ENCODE measurements at places on chromosomes 6 and 20.

DNA sequence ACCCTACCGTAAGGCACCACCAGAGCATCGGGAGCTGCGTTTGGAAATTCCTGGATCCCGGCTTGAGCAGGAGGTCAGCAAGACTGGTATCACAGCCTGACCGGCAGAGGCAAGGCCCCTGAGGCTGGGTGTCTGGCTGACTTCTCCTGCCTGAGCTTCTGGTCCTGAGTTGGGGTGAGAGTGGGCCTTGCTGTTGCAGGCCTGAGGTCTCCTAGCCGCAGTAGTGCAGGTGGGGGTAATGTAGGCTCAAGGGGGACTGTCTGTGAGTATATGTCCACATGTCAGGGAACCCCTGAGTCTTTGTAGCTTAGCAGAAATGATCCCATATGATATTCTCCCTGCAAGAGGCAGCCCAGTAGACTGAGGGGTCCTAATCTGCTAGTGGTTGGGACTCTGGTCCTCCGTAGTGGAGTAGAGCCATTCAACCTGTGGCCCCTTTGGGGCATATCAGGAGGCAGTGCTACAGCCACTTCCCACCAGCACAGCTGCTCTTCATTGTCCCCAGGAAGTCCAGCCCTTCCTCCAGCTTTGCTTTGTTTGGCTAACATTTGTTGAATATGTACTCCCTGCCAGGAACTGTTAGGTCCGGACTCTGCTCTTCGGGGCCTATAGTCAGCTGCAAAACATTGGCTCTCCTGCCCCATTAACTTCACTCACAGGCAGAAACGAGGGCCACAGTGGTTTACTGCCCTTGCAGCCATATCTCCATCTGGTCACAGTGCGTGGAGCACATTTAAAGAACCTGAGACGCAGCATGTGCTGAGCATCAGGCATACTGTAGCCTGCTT lies 10.9 kb downstream of the LRRC73 start:
- H3K4me1 ChIP-seq = no peaks in the 10 kb centered on the region
- H3K36me3 ChIP-seq = peaks cover 66% of the 10 kb centered on the region
- H3K27ac ChIP-seq = no peak overlapping the region
- no peaks in the 10 kb centered on the region for H3K27me3 ChIP-seq

- no peaks in the 10 kb centered on the region for H3K4me1 ChIP-seq
- no peaks in the 10 kb centered on the region for H3K36me3 ChIP-seq
- H3K4me3 ChIP-seq = no peak overlapping the region
- no peaks in the 10 kb centered on the region for H3K27me3 ChIP-seq
- no peak overlapping the region for H3K27ac ChIP-seq
- DNase-seq = no peak
Measured at GRCh38 chr6:67184405-67184804, 1450.7 kb upstream of the ADGRB3 start.

DNA sequence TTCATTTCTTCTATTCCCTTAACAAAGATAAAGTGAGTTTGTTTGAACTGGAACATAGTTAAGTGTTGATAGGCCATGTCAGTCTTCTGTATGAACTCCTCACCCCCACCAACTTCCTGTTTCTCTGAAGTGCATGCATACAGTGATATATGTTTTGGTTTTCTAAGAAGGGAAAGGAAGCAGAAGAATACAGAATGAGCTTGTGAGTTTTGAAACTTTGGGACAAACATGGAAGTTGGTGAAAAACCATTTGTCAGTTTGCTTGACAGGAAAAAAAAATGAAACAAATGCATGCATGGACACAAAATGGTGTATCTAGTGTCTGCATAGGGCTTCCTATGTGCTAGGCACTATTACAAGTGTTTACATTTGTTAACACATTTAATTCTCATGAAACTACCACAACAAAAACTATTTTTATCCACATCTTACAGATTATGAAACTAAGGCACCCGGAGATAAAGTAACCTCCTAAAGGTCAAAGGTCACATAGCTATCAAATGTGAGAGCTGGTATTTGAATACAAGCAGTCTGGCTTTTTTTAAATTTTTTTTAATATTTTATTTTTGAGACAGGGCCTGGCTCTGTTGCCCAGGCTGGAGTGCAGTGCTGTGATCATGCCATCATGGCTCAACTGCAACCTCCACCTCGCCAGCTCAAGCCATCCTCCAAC lies 105.9 kb downstream of the ADGRB3 start:
- no peak overlapping the region for H3K27ac ChIP-seq
- no peaks in the 10 kb centered on the region for H3K36me3 ChIP-seq
- no peaks in the 10 kb centered on the region for H3K27me3 ChIP-seq
- no peak for DNase-seq
- no peak overlapping the region for H3K4me3 ChIP-seq
- no peaks in the 10 kb centered on the region for H3K4me1 ChIP-seq

DNA sequence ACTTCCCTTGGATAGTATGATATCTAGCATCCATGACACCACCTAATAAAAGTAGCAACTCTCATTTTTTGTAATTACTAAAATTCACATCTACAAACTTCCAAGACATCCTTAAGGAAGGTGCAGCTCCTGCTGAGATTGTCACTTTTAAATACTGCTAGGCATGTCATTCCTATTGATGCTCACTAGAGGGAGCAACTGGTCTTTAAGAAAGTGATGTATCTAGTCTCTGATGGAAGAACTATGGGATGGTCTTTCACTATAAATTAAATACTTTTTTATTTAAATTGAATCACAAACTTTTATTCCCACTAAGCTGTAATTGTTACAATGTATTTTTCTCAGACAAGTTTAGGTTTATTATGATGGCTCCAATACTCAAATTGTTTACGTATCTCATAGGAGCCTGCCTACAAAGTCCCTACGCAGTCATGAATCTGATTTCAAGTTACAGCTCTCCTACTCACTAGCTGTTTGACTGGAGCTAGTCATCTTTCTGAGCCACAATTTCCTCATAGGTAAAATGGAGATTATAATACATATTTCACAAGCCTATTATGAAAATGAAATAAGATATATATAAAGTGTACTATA lies 8.1 kb upstream of the TSPYL1 start:
- no peaks in the 10 kb centered on the region for H3K4me1 ChIP-seq
- no peak overlapping the region for H3K4me3 ChIP-seq
- no peaks in the 10 kb centered on the region for H3K36me3 ChIP-seq
- no peak for DNase-seq
- H3K27me3 ChIP-seq = no peaks in the 10 kb centered on the region

GRCh38 chr6:137933696-137934095 lies 66.6 kb downstream of the TNFAIP3 start:
- peaks cover 11% of the 10 kb centered on the region for H3K4me1 ChIP-seq
- no peaks in the 10 kb centered on the region for H3K27me3 ChIP-seq
- H3K36me3 ChIP-seq = no peaks in the 10 kb centered on the region
- no peak overlapping the region for H3K4me3 ChIP-seq
- no peak for DNase-seq
